Astrocyte (in vitro differentiated cells and primary cell): ENCODE measurements at places on chromosomes 4 and X. TPM values are rescaled to one million over a fixed set of nuclear protein-coding genes. Genes with fewer than 3 reads are reported as not detected.

GRCh38 chrX:65017451-65017850 is 41.2 kb upstream of the ZC4H2 start:
- H3K4me1 ChIP-seq = no peaks in the 10 kb centered on the region
- no peak overlapping the region for H3K4me3 ChIP-seq
- no peak for DNase-seq

- H3K36me3 ChIP-seq = no peaks in the 10 kb centered on the region
- no peaks in the 10 kb centered on the region for H3K4me1 ChIP-seq
- no peak overlapping the region for H3K4me3 ChIP-seq
- DNase-seq = no peak
- H3K27me3 ChIP-seq = no peaks in the 10 kb centered on the region
Observed at GRCh38 chrX:65997978-65998717, 41.7 kb downstream of the VSIG4 start.

DNA sequence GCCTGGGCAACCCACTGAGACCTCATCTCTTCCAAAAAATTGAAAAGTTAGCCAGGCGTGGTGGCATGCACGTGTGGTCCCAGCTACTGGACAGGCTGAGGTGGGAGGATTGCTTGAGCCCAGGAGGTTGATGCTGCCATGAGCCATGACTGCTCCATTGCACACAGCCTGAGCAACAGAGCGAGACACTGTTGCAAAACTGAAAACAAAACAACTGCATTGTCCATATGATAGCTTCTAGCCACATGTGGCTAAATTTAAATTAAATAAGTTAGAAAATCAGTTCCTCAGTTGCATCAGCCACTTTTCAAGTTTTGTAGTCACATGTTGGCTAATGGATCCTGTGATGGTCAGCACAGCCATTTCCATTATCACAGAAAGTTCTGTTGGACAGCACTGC is 67.9 kb downstream of the GAB1 start:
- no peaks in the 10 kb centered on the region for H3K27me3 ChIP-seq
- no peak for DNase-seq
- H3K27ac ChIP-seq = no peak overlapping the region

- no peak overlapping the region for H3K4me3 ChIP-seq
- no peak overlapping the region for H3K27ac ChIP-seq
- H3K36me3 ChIP-seq = no peaks in the 10 kb centered on the region
- H3K27me3 ChIP-seq = no peaks in the 10 kb centered on the region
- H3K4me1 ChIP-seq = no peaks in the 10 kb centered on the region
Observed at GRCh38 chrX:113305496-113305895, 464.9 kb upstream of the AMOT start.

DNA sequence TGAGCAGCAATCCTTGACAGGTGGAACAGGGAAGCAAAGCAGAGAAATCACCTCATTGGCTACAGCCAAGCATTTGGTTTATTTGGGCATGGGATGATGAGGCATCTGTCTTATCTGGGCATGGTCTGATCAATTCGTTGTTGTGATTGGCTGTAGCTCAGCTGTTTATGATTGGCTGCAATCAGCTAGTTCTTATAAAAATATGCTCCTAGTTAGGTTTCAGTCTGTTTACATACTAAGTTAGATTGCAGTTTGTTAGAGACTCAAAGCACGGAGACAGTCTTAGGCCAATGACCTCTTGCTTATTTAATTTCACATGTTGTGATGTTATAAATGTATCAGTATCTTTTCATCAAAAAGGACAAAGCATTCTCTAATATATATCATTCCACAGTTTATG is 312.0 kb downstream of the PDGFC start:
- no peak overlapping the region for H3K4me3 ChIP-seq
- H3K4me1 ChIP-seq = no peaks in the 10 kb centered on the region

GRCh38 chr4:36812149-36812548 is 432.4 kb upstream of the NWD2 start:
- no peak for DNase-seq
- H3K27ac ChIP-seq = no peak overlapping the region
- H3K27me3 ChIP-seq = no peaks in the 10 kb centered on the region
- no peaks in the 10 kb centered on the region for H3K4me1 ChIP-seq

- no peaks in the 10 kb centered on the region for H3K27me3 ChIP-seq
- no peak for DNase-seq
- no peaks in the 10 kb centered on the region for H3K36me3 ChIP-seq
Observed at GRCh38 chrX:107726816-107727534, 48.6 kb downstream of the TSC22D3 start.

DNA sequence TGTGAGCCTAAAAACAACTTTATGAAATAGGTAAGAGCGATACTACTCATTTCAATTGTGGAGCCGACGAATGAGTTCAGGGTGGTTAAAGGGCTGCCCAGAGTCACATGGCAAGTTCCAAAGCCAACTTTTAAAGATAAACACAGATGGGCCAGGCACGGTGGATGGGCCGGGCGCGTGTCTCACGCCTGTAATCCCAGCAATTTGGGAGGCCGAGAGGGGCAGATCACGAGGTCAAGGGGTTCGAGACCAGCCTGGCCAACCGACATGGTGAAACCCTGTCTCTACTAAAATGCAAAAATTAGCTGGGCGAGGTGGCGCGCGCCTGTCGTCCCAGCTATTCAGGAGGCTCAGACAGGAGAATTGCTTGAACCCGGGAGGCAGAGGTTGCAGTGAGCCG is 914 bp upstream of the C4orf36 start:
- H3K27me3 ChIP-seq = no peaks in the 10 kb centered on the region
- H3K4me1 ChIP-seq = no peaks in the 10 kb centered on the region
- no peak overlapping the region for H3K27ac ChIP-seq
- no peak for DNase-seq
- H3K36me3 ChIP-seq = no peaks in the 10 kb centered on the region

GRCh38 chr4:77818073-77818601 is 1.0 kb downstream of the CNOT6L start:
- peak overlapping the region; percentile 85 for H3K27ac ChIP-seq
- DNase-seq = peak; percentile 71
- H3K4me1 ChIP-seq = peaks cover 16% of the 10 kb centered on the region
- no peaks in the 10 kb centered on the region for H3K36me3 ChIP-seq
- H3K27me3 ChIP-seq = no peaks in the 10 kb centered on the region

- H3K4me3 ChIP-seq = no peak overlapping the region
- H3K4me1 ChIP-seq = no peaks in the 10 kb centered on the region
- no peaks in the 10 kb centered on the region for H3K27me3 ChIP-seq
Observed at GRCh38 chr4:140343303-140343702, 30.1 kb upstream of the SCOC start.

- H3K27me3 ChIP-seq = no peaks in the 10 kb centered on the region
Observed at GRCh38 chr4:82697561-82697960, 101.0 kb downstream of the SCD5 start.

DNA sequence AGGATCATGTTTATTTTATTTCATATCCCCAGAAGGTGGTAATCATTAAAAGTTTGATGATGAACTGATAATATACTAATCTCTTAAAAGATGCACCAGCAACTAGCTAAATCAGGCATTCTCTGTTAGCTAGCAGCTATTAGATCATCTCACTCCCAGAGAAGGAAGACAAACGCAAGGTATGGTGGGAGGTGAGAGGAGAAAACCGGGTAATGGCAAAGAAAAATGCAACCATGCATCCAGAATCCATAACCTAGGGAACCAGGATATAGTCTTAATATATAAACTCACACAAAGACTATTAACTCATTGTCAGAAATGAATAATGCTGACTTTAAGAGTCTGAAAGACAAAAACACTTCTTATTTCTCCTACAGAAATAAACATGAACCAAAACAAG is 66.1 kb downstream of the WNK3 start:
- no peaks in the 10 kb centered on the region for H3K27me3 ChIP-seq
- no peaks in the 10 kb centered on the region for H3K36me3 ChIP-seq
- H3K4me1 ChIP-seq = no peaks in the 10 kb centered on the region
- no peak for DNase-seq

DNA sequence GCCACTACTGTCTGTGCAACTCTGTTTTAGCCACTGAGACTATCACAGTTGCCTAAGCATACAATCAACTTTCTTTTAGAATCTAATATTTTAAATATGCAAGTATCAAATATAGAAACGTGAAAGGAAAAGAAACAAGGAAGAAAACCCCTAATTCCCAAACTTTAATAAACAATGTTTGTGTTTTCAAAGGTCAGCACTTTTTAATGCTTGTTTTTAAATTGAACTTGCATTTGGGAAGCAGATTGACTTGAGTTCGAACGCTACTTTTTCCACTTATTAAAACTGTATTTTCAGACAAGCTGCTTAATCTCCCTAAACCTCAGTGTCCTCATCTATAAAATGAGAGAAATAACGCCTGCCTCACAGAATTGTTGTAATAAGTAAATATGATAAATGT is 185.8 kb upstream of the GPC4 start:
- H3K36me3 ChIP-seq = no peaks in the 10 kb centered on the region
- no peak overlapping the region for H3K27ac ChIP-seq
- no peaks in the 10 kb centered on the region for H3K27me3 ChIP-seq

GRCh38 chr4:4884611-4885010 is 25.1 kb downstream of the MSX1 start:
- no peaks in the 10 kb centered on the region for H3K4me1 ChIP-seq
- no peak overlapping the region for H3K4me3 ChIP-seq
- no peak overlapping the region for H3K27ac ChIP-seq
- no peak for DNase-seq
- H3K27me3 ChIP-seq = peaks cover 26% of the 10 kb centered on the region

DNA sequence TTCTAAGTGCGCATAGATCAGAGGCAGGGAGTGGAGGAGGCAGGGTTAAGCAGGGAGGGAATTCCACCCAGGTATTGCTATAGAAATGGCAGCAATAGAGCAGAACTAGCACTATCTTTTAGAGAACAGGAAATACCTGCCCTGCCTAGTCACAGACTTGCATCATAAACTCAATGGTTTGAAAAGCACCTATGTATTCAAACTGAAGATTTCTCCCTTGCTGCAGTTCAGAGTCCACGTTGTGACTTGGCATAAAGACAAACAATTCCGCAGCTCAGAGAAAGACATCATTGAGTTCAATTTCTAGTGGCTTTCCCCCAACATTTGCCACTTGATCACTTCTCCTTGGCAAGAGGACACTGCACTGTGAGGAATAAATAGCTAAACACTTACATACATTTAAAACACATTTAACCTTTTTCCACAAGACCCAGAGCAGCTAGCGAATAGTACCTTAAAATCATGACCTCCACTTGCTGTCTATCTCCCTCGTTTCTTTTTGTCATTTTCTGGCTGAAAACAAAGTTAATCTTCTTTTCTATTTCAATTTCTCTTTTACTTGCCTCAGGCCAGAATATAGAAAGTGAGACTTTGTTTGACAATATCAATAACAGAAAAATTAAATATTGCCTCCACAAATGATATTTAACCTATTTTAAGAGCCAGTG is 42.4 kb downstream of the SLC7A11 start:
- no peaks in the 10 kb centered on the region for H3K4me1 ChIP-seq
- no peak overlapping the region for H3K27ac ChIP-seq
- H3K27me3 ChIP-seq = no peaks in the 10 kb centered on the region
- H3K36me3 ChIP-seq = no peaks in the 10 kb centered on the region

GRCh38 chr4:158327525-158327924 is 117.2 kb downstream of the TMEM144 start:
- H3K4me1 ChIP-seq = no peaks in the 10 kb centered on the region
- H3K27me3 ChIP-seq = no peaks in the 10 kb centered on the region
- no peak for DNase-seq

DNA sequence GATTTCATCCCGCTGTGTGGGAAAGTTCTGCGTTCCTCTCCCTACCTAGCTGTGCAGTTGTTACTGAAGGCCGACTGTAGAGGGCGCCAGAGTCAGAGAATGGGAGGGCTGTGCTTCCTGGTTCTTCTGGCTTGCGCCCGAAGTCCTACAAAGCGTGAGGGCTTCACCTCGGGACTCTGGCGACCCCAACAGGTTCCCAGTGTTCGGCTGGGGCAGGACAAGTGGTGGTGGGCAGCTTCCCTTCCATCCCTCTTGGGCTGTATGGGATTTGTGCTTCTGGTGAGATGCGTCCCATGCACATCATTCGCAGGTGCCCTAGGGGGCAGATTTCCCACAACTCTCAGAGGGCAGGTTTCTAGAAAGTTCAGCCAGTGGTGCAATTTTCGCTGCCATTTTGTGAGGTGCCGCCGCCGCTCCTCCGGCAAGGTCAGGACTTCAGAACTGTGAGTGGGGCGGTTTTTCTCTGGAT is 27.3 kb downstream of the CT45A1 start:
- no peaks in the 10 kb centered on the region for H3K36me3 ChIP-seq
- H3K27ac ChIP-seq = no peak overlapping the region
- no peaks in the 10 kb centered on the region for H3K4me1 ChIP-seq
- DNase-seq = no peak

GRCh38 chrX:26778320-26778888 is 562.4 kb downstream of the MAGEB5 start:
- H3K27ac ChIP-seq = no peak overlapping the region
- no peaks in the 10 kb centered on the region for H3K27me3 ChIP-seq
- H3K36me3 ChIP-seq = no peaks in the 10 kb centered on the region

GRCh38 chr4:155676430-155676825 is 9.8 kb downstream of the GUCY1A1 start:
- no peaks in the 10 kb centered on the region for H3K4me1 ChIP-seq
- no peak for DNase-seq
- H3K36me3 ChIP-seq = no peaks in the 10 kb centered on the region
- no peak overlapping the region for H3K27ac ChIP-seq
- H3K4me3 ChIP-seq = no peak overlapping the region

GRCh38 chr4:98945297-98945850 is 16.4 kb upstream of the EIF4E start:
- no peaks in the 10 kb centered on the region for H3K36me3 ChIP-seq
- peak; percentile 49 for DNase-seq
- no peaks in the 10 kb centered on the region for H3K4me1 ChIP-seq
- no peaks in the 10 kb centered on the region for H3K27me3 ChIP-seq
- H3K4me3 ChIP-seq = no peak overlapping the region
- H3K27ac ChIP-seq = no peak overlapping the region

GRCh38 chr4:120760047-120760446 is 162.5 kb downstream of the PRDM5 start:
- no peaks in the 10 kb centered on the region for H3K4me1 ChIP-seq
- no peak overlapping the region for H3K27ac ChIP-seq
- DNase-seq = no peak
- no peaks in the 10 kb centered on the region for H3K27me3 ChIP-seq
- no peak overlapping the region for H3K4me3 ChIP-seq
- H3K36me3 ChIP-seq = no peaks in the 10 kb centered on the region

- DNase-seq = peak; percentile 82
- no peaks in the 10 kb centered on the region for H3K36me3 ChIP-seq
- H3K4me1 ChIP-seq = no peaks in the 10 kb centered on the region
- H3K27me3 ChIP-seq = no peaks in the 10 kb centered on the region
- peak overlapping the region; percentile 3 for H3K27ac ChIP-seq
Observed at GRCh38 chrX:40996886-40997530, 88.2 kb upstream of the USP9X start.

GRCh38 chr4:156495836-156496235 is 475.8 kb downstream of the PDGFC start:
- H3K4me3 ChIP-seq = no peak overlapping the region
- no peak overlapping the region for H3K27ac ChIP-seq
- H3K27me3 ChIP-seq = no peaks in the 10 kb centered on the region
- no peak for DNase-seq
- H3K4me1 ChIP-seq = no peaks in the 10 kb centered on the region

OPHN1 gene
- total RNA-seq = 3.7 and 5.1 TPM in 2 replicates

PIGA gene
- 11.8 and 14.0 TPM in 2 replicates for total RNA-seq

QRFPR gene
- not detected in 2 replicates for total RNA-seq

FATE1 gene
- not detected in 2 replicates for total RNA-seq

RP2 gene
- total RNA-seq = 18.5 and 20.5 TPM in 2 replicates

NAP1L2 gene
- 7.2 and 8.3 TPM in 2 replicates for total RNA-seq

SNX12 gene
- total RNA-seq = 70.8 and 76.6 TPM in 2 replicates
